ENCODE measurements at places on chromosomes 5 and 9.

- no peak for DNase-seq
These were observed 61.0 kb downstream of the ARL15 start for GRCh38 chr5:54249210-54250028.

- DNase-seq, result no peak
These were observed 69.5 kb upstream of the SMIM15 start for GRCh38 chr5:61231813-61232212.

GRCh38 chr9:88915916-88916315 lies 75.4 kb upstream of the S1PR3 start:
- no peak for DNase-seq

DNA sequence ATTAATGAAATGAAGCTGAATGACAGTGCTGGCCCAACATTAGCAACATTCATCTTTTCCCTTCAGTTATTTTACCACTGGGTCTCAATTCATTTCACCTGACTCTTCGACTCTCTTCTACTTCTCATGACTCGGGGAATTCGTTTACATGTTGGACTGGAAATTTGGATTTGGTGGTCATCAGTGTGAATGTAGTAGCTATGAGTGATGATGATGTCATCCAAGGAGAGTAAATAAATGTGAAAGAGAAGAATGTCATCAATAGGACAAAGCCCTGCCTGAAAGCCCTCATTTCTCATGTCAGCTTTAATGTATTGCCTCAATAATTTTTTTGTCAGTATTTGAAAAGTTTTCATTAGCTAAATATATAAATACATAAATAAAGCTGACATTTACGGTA lies 21.9 kb upstream of the CFAP95 start:
- no peak for DNase-seq

DNA sequence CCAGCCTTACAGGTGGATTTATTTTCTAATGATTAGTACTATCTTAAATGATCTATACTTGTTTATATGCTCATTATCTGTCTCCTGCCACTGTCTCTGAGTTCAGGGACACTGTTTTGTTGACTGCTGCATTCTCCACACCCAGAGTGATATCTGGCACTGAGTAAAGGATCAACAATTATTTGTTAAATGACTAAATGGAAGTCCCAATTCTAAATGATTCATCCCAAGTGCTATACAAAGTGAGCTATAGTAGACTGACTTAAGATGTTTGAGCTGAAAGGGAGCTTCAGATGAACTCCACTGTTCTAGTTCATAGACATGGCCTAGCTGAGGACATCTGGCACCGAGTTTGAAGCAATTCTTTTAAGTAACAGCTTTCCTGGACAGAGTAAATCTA lies 40.5 kb downstream of the ITGA2 start:
- DNase-seq, result no peak

GRCh38 chr9:121206516-121207370 lies 5.1 kb upstream of the RAB14 start:
- DNase-seq, result no peak

DNA sequence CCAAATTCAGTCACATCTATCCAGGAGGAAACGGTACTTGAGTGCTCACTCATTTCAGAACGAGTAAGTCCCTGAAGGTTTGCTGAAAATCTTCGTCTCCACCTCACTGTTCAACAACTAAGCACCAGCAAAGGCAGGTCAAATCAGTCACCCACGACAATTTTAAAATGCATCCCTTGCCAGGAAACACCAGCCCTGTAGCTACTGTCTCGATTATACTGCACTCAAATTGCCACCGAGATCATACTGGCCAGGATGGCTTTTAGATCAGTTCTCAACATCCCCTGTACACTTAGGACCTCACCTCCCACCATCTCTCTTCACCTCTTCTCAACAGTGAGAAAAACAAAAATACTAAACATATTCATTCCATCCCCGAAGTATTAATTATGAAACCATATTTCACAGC lies 298.6 kb downstream of the AGTPBP1 start:
- no peak for DNase-seq

Measured in right renal cortex interstitium (tissue), 3 donors.